ENCODE measurements at places on chromosomes 11 and 22.
A peak's percentile ranks its signal among the peaks of the same experiment; 100 is the strongest.

- peak; percentile 67 for DNase-seq
Measured at GRCh38 chr11:118198370-118198769, 21.9 kb upstream of the SCN2B start.

DNA sequence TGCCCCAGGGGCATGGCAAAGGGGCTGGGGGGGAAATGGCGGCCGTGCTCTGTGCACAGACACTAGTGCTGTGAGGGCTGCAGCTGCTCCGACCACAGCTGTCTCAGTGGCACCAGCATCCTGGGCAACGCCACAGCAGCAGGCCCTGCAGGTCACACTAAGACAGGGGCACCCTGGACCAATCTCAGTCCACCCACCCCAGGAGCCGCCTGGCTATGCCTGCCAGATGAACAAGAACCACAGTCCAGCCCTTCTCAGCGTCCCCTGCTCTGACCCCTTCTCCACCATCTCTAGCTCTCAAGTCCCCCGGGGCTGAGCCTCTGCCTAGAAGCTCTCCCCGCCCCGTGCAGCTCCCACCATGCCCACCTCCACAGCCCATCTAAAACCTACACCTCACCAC is 16.5 kb downstream of the TUBGCP6 start:
- no peak for DNase-seq

DNA sequence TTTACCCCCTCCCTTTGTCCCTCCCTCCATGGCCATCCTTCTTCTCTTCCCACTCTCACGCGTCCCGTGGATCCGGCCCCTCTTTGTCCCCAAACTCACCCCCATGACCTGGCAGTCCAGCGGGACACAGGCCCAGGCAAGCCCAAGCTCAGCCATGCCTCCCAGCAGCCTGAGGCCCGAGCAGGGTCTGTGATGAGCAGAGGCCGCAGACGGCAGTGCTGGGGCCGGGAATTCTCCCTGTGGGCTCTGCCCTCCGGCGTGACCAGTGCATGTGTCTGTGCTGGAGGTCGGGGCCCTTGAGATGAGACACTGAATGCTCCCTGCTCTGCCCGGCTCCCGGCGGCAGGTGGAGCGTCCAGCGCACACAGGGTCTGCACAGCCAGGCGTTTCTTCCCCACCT is 237.9 kb downstream of the BRD1 start:
- no peak for DNase-seq

DNA sequence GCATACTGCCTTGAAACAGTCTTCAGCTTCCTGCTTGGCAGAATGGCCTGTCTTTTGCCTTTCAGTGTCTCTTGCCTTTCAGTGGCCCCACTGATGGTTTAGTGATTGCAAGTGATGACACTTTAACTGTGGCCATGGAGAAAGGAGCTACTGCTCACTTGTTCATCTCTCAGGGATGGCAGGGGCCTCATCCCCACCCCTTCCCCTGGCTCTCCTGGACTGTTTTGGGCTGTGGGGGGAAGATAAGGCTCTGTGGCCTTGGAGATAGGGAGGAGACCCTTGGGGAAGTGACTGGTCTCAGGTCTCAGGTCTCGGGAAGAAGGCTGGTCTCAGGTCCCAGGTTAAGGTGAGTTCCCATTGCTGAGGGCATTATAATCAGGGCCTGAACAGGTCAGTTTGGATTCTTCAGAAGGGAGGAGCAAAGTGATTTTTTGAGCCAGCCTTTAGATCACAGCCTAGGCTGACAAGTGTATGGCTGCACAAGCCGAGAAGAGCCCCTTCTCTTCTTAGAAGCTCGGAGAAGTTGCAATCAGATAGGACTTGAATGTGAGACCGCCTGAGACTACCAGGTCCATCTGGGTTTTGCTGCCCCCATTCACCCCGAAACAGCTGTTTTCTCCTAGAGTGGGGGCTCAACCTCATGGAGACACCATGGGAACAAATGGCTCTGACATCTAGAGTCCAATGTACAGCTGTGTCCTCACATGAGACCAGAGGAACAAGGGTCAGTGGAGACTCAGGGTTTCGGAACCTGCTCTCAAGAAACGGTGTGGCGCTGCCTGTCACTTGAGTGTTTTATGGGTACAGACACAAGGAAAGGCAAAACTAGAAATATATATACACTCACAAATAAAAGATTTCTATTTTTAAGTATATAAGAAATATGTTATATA is 15.9 kb upstream of the P2RY2 start:
- DNase-seq, result no peak

GRCh38 chr11:11312738-11313137 is 40.3 kb downstream of the CSNK2A3 start:
- no peak for DNase-seq

- no peak for DNase-seq
Measured at GRCh38 chr11:123654566-123655081, at the start of gene SCN3B. TSS of gene SCN3B (minus strand) at chr11:123654624. CDS start at chr11:123653801, 823 bp downstream.

GRCh38 chr11:7904917-7905316 is 26.2 kb downstream of the OR10A6 start:
- DNase-seq, result no peak

DNA sequence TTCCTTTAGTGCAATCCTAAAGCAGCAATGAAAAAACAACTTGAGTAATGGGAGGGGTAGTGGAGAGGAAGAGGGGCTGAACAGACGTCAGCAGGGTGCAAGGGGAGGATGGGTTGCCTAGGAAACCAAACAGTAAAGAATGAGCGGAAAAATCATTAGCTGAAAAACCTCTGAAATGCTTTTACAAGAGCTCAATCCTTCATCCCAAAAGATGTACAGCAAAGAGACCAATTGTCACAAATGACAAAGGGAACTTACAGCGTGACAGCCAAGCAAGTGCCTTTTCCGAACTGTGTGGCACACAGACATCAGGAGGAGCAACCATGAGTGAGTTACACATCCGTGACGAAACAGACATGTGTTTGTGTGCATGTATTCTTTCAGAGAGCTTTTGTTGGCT is 104.6 kb downstream of the SIK3 start:
- DNase-seq, result no peak

- DNase-seq, result no peak
Measured at GRCh38 chr11:122345586-122345985, 229.6 kb upstream of the BLID start.

GRCh38 chr11:112610494-112610893 is 349.8 kb upstream of the PLET1 start:
- no peak for DNase-seq

GRCh38 chr11:126210871-126211235 is 597 bp downstream of the RPUSD4 start:
- peak; percentile 14 for DNase-seq

DNA sequence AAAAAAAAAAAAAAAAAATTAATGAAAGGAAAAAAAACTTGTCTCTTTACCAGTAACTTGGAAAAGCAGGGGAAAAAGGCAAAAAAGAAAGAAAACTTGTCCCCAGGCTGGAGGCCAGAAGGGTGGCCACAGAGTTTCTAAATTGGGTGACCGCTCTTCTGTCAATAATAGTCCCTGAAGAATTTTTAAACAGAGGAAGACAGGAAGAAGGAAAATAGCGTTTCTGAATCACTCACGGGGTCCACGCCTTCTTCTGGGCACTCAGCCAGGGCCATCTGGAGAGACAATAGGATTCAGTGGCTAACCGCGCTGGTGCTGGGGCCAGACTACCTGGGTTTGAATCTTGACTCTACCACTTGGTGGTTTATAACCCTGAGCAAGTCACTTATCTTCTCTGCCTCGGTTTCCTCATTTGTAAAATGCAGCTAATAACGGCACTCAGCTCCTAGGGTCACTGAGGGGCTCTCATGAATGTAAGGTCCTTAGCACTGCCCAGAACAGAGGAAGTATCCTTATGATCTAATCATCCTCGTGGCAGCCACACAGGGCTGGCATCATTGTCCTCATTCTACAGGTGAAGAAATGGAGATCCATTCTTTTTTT is 7.0 kb downstream of the C11orf86 start:
- DNase-seq, result no peak

DNA sequence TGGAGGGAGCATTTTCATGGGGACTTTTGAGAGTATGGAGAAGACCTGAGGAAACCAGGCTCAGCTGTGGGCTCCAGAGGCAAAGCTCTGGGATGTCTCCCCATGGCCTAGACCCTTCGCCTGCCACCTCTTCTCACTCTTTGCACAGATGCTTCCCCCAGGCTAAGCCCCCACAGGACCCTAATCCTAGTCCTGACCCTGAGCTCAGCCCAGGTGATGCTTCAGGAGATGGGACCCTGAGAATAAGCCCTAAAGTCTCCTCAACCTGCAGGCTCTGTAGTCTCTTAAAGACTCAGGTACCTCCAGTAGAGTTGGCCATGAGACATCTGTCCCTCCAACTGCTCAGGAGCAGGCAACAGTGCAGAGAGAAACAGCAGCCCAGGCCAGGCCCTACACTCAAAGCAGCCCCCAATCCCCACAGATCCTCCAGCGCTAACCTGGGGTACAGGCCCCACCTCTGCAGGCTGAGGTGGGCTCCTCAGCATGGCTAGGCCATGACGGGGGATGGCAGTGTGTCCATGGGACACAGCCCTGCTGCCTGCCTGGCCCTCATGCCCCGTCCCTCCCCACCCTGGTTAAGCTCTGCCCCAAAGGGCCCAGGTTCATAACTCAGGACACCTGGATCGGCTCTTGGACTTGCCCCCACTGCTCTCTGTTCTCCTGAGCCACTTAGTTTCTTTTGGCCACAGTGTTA is 39.4 kb downstream of the GGTLC2 start:
- no peak for DNase-seq

GRCh38 chr22:40216041-40216756 is 38.5 kb downstream of the TNRC6B start:
- DNase-seq, result no peak

DNA sequence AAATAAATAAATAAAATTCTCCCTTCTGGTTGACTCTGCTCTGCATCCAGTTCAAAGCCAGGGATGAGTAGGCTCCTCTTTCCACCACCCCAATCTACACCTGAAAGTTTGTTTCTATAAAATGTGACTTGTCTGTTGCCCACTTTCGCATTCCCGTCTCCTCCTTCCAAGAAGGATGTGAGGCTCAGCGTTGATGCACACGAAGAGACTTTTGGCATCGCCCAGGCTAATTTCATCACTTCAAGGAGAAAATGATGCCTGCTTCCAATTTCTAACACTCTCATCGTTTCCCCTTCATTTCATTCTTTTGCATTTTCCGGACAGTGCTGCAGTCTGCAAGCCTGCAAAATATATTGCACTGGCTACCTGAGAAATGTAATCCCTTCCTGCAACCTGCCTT is 3.9 kb downstream of the MPPED1 start:
- no peak for DNase-seq

- DNase-seq, result no peak
Measured at GRCh38 chr22:32103658-32104315, 55.3 kb downstream of the C22orf42 start.

GRCh38 chr11:12674571-12674935 is 332 bp downstream of the TEAD1 start:
- DNase-seq, result no peak

DNA sequence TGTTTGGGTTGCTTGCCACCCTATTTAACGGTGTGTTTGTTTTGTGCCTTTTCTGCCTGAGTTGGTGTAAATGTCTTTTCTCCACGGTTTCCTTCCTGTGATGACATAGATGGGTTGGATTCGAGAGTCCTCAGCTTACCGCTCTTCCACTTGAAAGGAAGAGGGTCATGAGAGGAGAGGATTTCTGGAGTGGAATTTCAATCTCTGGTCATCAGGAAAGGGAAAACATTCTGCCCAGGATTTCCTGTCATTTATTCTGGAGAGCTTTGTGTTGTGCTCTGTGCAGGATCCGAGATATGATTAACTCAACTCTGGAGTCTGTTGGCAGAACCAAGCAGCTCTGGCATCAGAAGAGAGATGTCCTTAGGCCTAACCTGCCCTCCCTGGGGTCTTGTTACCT is 605.2 kb downstream of the NTM start:
- no peak for DNase-seq

DNA sequence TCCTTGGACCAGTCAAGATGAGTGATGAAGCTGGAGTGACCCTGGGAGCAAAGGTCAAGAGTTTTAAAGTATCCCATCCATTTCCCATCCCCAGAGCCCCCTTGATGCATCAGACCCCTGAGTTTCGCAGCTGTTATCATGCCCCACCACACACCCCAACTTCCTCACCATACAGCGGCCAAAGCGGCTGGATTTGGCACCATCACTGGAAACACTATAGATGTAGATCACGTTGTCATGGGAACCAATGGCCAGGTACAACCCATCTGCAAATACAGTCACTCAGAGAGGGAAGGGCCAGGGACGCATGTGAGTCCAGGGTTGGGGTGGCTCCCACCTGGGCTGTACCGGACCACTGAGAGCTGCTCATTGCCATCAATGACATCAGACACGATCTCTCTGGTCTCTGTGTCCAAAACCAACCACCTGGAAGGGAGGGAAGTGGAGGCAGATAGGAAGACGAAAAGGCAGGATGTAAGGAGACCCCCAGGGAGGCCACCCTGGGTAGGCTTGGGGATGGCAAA is 2.2 kb upstream of the MTA2 start:
- no peak for DNase-seq

- no peak for DNase-seq
Measured at GRCh38 chr11:62438641-62439040, 19.8 kb downstream of the SCGB1A1 start.

DNA sequence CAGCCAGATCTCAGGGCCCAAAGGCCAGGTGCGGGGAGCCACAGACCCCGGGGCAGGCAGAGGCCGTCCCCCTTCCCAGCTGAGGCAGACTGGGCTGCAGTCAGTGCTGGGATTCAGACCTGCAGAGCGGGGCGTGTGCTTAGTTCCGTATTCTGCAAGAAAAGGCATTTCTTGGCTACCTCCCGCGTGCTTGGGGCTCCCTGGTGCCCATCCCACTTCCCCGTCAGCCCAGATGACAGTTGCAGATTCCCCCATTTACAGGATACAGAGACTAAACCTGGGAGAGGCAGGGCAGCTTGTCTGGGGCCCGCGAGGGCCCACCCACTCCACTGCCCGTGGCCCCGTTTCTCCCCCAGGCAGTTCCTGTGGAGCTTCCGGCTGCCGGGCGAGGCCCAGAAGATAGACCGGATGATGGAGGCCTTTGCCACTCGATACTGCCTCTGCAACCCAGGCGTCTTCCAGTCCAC is 18.3 kb downstream of the CYTH4 start:
- peak; percentile 89 for DNase-seq

DNA sequence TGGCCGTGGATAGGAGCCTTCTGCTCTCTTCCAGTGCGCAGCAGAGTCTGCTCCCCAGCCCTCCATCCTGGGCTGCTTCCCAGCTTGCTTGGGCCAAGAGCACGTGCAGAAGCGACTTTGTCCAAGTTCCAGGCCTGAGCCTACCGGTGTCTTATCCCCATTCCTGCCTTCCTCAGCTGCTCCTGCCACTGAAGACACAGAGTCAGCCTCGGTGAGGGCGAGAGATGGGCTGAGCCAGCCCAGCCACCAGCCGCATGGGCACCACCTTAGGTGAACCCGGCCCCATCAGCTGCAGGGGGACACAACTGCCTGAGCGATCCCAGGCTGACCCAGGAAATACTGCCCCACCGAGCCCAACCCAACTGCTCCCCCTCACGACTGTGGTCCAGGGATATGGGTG is 847.8 kb downstream of the TBC1D22A start:
- DNase-seq, result no peak

- DNase-seq, result no peak
Measured at GRCh38 chr11:23364076-23364475, 503.8 kb upstream of the CCDC179 start.
